COLO829 (cell line): ENCODE measurements at places on chromosomes 6 and 20.

DNA sequence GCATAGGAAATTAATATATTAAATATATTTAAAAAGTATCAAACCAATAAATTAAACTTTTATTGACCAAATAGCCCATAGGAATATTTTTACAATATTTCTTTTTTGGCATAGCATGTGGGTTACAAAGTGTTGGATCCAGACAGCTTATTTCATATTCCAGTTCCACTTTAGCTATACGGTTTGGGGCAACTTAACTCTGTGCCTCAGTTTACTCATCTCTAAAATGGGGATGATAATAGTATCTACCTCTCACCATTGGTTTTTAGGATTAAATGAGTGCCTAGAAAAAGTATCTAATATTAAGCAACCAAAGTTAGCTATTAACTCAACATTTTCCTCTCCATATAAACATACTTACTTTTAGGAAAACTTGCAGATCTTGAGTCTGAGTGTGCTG lies 243.8 kb downstream of the TBC1D32 start:
- no peak for DNase-seq

- DNase-seq: no peak
Observed at GRCh38 chr6:130076512-130076911, 58.1 kb downstream of the L3MBTL3 start.

DNA sequence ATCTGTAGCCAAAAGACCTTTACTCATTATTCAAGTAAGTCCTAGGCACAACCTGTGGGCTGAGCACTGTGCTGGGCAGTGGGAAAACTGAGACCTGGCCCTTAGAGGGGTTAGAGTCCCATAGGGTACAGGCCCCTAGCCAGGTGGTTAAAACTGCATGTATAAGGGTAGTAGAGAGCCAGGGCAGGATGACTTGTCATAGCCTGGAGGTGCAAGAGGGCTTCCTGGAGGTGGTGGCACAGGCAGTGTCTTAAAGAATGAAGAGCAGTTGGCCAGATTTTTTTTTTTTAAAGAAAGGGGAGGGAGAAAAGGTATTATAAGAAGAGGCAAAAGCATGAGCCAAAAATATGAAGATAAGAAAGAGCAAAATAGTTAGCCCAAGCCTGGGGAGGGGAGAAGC lies 176.6 kb upstream of the KCNK16 start:
- no peak for DNase-seq

DNA sequence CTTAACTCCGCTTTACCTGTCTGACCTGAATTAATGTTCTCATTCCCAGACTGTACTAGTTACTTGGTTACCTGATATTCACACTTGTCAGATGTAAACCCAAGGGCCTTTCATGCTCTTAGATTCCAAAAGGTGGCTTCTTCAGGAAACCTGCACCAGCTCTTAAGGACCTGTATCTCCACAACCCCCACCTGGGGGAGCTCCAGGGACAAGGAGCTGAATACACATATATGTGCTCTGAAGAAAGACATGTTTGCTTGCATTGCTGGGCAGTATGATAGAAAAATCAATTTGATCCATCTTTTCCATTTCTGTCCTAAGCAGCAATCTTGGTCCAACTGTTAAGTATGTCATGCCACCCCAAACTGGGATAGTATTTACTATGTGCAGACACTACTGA lies 64.8 kb upstream of the POU3F2 start:
- peak; percentile 56 for DNase-seq

DNA sequence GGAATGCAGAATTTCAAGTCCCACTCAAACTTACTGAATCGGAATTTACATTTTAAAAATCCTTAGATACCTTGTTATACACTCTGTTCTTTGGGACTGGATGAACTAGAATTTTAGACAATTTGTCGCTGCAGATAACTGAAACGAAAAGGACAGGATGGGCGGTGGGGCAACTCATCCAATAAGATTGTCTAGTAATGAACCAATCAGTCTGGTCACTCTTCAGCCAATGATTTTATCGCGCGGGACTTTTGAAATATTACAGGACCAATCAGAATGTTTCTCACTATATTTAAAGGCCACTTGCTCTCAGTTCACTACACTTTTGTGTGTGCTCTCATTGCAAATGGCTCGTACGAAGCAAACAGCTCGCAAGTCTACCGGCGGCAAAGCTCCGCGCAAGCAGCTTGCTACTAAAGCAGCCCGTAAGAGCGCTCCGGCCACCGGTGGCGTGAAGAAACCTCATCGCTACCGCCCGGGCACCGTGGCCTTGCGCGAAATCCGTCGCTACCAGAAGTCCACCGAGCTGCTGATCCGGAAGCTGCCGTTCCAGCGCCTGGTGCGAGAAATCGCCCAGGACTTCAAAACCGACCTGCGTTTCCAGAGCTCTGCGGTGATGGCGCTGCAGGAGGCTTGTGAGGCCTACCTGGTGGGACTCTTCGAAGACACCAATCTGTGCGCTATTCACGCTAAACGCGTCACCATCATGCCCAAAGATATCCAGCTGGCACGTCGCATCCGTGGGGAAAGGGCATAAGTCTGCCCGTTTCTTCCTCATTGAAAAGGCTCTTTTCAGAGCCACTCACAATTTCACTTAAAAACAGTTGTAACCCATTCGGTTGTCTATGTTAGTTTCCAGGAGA lies 41.9 kb upstream of the HFE start:
- peak; percentile 96 for DNase-seq

GRCh38 chr6:39274903-39275302 lies 39.3 kb downstream of the KCNK17 start:
- DNase-seq: no peak

DNA sequence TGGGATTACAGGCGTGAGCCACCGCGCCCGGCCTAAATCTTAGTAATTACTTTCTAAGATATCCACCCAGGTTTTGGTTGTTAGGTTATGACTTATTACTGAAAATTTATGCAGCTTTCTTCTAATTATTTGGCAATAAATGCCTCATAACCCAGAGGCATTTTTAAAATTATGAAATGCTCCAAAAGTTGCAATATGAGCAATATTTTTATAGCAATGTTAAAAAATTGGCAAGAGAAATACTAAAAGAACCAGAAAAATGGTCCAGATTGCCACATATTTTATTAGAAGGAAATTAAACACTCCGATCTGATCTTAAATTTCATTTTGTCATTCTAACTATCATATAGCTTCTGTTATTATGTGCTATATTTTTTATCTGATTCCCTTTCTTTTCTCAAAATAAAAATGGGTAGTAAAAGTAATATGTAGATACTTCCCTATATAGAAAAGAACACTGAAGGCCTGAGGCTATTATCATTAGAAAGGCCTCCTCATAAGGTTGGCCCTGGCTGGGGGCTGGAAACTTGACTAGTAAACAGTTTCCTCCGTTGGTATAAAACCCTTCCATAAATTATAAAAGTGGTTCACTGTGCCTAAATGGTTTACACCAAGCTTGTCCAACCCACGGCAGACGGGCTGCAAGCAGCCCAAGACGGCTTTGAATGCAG lies 22.1 kb downstream of the BLOC1S5 start:
- DNase-seq: no peak

DNA sequence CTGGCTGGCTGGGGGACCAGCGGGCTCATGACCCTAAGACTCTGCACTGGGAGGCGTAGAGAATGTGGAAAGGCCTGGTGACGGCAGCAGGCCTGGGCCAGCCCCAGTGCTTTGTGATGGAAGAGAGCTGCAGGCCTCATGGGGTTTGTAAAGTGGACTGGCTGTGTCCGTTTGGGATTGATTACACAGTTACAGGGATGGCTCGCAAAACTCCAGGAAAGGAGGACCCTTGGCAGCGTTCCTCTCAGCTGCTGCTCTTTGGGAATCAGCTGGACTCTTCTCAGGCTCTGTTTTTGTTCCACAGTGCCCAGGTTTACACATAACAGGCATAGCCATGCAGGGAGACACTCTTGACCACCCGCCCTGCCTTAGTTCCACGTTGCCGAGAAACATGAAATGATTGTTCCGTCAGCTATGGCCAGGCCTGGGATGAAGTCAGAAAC lies 89.0 kb downstream of the SLX4IP start:
- no peak for DNase-seq

DNA sequence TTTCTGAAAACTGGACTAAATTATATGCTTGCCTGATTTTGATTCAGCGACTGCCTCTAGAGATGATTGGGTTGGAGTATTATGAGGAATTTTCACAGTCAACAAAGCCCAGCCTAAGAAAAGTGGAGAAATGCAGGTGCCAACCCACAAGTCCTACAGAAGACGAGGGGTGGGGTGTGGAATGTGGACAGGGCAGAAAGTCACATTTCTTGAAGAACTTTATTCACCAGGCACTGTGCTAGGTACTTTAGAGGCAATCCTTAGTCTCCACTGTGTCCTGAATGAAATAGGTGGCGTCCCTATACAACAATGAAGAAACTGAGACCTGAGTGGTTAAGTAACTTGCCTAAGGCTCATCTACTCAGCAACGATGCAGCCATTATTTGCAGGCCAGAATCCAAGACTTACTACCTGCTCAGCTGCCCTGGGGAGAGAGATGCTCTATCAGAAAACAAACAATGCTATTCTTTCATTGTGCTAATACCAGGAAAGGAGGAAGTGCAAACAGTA lies 106.3 kb downstream of the RNF144B start:
- no peak for DNase-seq

GRCh38 chr6:120395784-120396183 lies 938.5 kb downstream of the TBC1D32 start:
- no peak for DNase-seq

DNA sequence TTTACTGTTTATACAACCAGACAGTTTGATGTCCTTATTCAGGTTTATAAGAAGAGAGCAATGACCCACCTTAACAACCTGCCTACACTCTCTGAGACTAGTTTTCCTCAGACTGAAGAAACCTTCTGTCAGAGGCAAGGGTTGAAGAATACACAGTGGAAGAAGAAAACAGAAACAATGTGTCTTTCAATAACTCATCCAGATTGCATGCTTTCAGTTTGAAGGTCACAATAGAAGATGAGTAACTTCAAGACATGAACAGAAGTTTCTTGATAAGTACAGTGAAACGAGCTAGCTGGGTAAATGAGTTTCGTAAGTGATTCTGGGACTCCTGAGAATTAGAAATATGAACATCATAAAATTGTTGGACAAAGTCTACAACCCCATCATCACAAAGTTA lies 141.7 kb downstream of the STXBP5 start:
- DNase-seq: no peak

- DNase-seq: no peak
Observed at GRCh38 chr6:1773700-1774099, 164.0 kb downstream of the FOXC1 start.

- peak; percentile 52 for DNase-seq
Observed at GRCh38 chr6:593139-593906, 63.6 kb downstream of the HUS1B start.

- no peak for DNase-seq
Observed at GRCh38 chr6:45493761-45494160, 116.0 kb upstream of the SUPT3H start.

DNA sequence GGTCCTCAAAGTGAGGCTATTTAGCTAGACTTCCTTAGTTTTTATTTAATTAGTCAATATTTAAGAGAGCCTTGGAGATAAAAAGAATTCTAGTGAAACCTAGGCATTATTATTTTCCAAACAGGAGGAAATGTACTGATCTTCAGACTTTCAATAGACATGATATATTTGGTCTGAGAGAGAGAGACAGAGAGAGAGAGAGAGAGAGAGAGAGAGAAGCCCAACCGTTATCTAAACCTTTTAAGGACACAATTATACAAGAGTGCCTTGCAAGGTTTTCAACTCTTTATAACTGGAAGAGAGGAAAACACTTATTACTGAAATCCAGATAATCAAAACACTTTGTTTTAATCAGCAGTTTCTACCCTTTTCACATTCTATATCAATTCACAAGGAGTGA lies 64.8 kb downstream of the BACH2 start:
- no peak for DNase-seq

DNA sequence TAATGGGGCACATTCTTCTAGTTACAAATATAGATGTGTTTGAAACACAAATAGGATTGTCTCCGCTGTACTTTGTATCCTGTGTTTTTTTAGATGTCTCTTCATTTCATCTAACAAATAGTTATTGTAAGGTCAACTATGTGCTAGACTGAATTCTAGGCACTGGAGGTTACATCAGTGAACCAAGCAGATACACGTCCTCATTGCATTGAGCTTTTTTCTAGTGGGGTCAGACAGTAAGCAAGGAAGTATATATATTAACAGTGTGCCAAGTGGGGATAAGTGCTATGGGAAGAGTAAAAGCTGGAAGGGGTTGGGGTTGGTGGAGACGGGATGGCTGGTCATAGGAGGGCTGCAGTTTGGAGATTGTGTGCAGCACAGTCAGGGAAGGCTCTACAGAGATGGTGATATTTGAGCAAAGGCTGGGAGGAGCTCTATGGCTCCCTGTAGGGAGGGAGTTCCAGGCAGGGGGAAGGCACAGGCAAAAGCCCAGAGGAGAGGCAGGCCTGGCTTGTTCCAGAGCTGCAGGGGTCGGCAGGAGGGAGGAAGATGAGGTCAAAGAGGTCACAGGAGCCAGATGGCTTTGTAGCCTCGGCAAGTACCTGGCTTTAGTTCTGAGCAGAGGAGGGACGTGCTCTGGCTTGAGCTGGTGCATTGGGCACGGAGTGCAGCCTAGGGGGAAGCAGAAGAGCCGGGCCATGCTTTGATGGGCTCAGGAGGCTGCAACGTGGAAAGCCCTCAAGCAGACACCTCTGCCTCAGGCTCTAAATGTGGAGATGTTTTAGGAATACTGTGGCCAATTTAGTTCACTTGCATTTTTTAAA lies 152.3 kb downstream of the ZDHHC14 start:
- DNase-seq: no peak

- DNase-seq: no peak
Observed at GRCh38 chr6:149450679-149451375, 34.0 kb downstream of the ZC3H12D start.

GRCh38 chr20:35034145-35034544 lies 58.5 kb downstream of the TRPC4AP start:
- no peak for DNase-seq

DNA sequence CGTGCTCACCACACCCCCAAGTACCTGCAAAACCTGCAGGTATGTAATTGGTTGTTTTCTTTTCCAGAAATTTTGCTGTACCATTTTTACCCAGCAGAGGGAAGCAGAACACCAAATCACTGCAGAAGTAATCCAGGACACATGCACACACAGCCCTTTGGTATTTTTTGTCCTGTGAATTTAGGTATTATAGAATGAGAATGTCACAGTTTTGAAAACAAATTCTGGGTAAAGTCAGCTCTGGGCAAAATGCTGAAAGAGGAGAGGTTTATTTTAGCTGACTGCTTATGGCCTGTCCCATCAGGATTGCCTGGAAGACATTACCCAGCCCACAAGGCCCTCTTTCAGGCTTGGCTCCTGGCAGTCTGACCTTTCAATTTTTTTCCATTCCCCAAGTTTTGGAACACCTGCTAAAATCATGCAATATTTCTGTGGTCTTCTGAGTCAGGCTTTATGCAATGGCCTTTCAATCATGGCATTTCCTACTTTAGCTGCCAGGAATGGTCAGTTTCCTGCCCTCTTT lies 3.5 kb upstream of the EFHC1 start:
- peak; percentile 77 for DNase-seq

GRCh38 chr6:136586295-136586694 lies 36.1 kb upstream of the MAP7 start:
- no peak for DNase-seq

GRCh38 chr6:78308025-78308424 lies 559.3 kb upstream of the IRAK1BP1 start:
- DNase-seq: no peak

GRCh38 chr6:130515306-130515705 lies 149.5 kb downstream of the TMEM200A start:
- DNase-seq: peak; percentile 7
